Stimulated activated CD4-positive, alpha-beta T cell treated with anti-CD3 and anti-CD28 coated beads, Interleukin-1b, Interleukin-23, amount 100 ng/mL, for 4 hours (primary cell): ENCODE measurements at places on chromosomes 7 and 10.

- DNase-seq, result no peak
Observed at GRCh38 chr10:60312818-60313588, 76.7 kb downstream of the ANK3 start.

DNA sequence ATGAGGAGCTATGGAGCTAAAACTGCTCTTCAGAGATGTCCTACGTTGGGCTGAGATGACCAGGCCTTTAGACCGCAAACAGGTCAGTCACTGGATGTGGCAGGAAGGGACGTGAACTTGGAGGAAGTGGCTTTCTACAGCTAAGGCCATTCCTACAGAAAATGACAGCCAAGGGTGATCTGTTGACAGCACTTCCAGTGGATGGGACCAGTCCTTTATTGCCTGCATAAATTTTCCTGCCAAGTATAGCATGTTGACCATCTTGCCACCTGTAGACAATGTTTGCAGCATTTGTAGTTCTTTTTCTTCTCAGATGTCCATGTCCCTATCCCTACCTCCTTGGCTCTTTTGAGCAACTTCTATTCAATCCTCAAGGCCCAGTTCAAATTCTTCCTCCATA is 3.4 kb downstream of the LIPM start:
- no peak for DNase-seq

DNA sequence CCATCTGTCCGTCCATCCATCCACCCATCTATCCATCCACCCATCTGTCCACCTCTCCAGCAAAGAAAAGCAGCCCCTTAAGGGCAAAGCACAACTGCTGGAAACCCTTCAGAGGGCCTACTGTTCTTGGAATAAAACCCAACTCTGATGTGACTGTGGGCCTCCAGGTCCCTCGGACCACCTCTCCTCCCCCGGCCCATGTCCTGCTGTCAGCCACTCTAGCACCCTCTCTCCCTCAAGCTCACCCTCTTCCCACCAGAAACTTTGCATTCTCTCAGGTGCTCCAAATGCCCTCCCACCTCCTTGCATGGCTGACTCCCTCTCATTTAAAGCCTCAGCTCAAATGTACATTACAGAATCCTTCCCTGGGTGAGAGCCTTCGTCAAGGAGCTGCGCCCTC is 110.3 kb downstream of the ARHGAP22 start:
- no peak for DNase-seq

DNA sequence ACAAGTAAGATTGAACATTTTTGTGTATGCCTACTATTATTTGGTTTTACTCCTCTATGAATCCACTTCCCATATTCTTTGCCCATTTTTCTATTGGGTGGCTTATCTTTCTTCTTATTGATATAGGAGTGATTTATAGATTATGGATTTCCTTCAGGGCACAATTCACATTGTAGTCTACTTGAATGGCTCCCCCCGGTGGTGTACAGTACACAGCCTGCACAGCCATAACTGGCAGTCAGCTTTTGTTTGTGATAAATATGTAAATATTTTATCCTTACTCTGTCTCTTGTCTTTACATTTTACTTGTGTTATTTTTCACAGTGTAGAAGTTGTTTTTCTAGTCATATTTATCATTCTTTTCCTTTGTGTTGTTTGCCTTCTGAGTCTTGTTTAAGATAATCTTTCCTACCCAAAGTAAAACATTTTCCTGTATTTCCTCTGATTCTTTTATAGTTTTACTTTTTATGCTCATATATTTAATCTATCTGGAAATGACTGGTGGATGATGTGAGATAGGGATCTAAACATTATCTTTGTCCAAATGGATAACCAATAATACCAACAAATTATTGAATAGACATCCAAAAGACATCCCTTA is 23.9 kb upstream of the CALD1 start:
- DNase-seq, result peak; percentile 8

GRCh38 chr7:156026076-156026600 is 213.9 kb upstream of the SHH start:
- no peak for DNase-seq

GRCh38 chr10:15144788-15145187 is 23.7 kb downstream of the NMT2 start:
- DNase-seq, result no peak

GRCh38 chr7:27901028-27901760 is 161.2 kb downstream of the TAX1BP1 start:
- no peak for DNase-seq

DNA sequence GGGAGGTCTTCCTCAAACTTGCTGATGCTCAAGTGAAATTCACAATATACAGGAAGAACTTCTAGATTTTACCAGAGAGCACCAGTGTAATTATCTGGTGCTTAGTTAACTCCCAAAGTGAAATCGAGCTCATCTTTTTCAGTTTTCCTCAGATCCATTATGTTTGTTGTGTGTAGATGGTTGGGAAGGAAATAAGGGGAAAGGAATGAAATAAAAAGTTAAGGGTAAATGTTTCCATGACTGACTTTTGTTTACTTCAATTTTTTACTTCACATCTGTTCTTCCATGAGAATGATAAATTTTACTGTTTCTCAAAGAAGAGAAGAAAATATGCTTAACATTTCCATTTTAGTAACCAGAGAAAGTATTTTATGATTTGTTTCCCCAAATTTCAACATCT is 21.3 kb downstream of the FAM107B start:
- no peak for DNase-seq

GRCh38 chr7:116836911-116837310 is 25.5 kb upstream of the CAPZA2 start:
- no peak for DNase-seq

DNA sequence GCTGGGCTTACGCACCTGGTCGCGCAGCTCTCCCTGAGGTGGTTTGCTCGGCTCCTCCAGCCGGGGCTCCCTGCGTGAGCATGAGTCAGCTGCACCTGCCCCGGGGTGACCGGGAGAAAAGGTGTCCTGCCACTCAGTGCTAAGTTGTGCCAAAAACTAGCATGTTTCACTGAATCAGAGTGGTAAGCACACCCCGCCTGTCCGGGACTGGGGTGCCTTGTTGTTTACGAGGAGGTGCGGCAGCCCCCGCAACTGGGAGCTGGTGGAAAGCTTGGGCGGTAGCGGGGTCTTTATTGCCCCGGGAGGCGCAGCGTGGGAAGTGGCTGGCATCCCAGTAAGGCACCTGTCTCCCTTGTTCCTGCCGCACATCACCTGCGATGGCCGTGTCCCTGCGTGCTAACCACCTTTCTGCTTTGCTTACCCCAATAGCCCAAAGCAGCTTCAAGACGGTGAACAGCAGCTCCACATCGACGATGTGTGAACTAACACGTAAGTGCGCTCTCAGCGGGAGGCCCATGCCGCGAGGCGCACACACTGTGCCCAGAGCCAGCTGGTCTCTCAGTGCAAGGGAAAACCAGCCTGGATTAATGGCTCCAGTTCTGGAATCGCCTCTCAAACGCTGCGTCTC is 506.6 kb upstream of the FOXK1 start:
- no peak for DNase-seq

DNA sequence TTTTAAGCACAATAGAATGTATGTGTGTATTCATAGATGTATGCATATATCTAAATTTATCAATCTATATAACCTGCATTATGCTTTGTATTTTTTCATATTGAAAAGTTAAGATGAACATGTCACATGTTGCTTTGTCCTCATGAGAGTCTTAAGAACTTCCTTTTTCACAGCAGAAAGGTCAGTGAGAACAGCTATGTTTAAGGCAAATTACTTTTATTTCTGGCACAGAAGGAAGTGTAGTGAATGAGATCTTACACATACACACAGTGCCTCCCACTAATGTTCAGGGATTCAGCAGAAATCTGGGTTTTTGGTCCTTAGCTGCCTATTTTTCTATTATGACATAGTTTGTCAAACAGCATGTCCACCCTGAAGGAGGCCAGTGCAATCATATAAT is 134.8 kb downstream of the TMEM26 start:
- no peak for DNase-seq

GRCh38 chr7:97307521-97308108 is 190.1 kb downstream of the SDHAF3 start:
- DNase-seq, result no peak

- no peak for DNase-seq
Observed at GRCh38 chr7:14073988-14074387, 84.5 kb upstream of the ETV1 start.

- DNase-seq, result no peak
Observed at GRCh38 chr7:43585562-43585961, 2.7 kb downstream of the STK17A start.

- DNase-seq, result no peak
Observed at GRCh38 chr7:34567906-34568305, 90.1 kb upstream of the NPSR1 start.

DNA sequence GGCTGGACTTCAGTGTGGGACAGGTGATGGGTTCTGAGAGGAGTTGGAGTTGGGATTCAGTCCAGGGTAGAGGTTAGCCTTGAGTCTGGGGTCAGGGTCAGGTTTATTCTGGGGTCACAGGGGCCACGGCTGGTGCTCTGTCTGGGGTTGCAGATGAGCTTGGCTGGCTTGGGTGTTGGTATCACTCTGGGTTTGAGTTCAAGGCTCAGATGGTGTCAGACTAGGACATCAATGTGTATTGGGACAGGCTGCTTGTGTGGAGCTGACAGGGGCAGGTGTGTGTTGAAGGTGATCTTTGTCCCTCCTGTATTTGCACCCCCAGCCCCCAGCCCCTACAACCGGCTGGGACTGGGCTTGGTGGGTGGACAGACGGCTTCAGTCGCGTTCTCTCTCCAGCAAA is 26.8 kb downstream of the TMEM270 start:
- DNase-seq, result no peak

GRCh38 chr7:141014125-141014523 is 628 bp downstream of the MRPS33 start:
- no peak for DNase-seq

GRCh38 chr7:6553448-6554044 is 2.3 kb upstream of the GRID2IP start:
- no peak for DNase-seq

- no peak for DNase-seq
Observed at GRCh38 chr7:38086857-38087256, 91.2 kb upstream of the STARD3NL start.

GRCh38 chr10:103709341-103709920 is 145.9 kb downstream of the SH3PXD2A start:
- DNase-seq, result no peak

- DNase-seq, result no peak
Observed at GRCh38 chr7:6106140-6106904, 75.1 kb downstream of the ANKRD61 start.

GRCh38 chr10:75016325-75016724 is 95.1 kb upstream of the SAMD8 start:
- DNase-seq, result no peak

GRCh38 chr10:133420579-133420978 is 3.8 kb downstream of the SPRN start:
- DNase-seq, result no peak

DNA sequence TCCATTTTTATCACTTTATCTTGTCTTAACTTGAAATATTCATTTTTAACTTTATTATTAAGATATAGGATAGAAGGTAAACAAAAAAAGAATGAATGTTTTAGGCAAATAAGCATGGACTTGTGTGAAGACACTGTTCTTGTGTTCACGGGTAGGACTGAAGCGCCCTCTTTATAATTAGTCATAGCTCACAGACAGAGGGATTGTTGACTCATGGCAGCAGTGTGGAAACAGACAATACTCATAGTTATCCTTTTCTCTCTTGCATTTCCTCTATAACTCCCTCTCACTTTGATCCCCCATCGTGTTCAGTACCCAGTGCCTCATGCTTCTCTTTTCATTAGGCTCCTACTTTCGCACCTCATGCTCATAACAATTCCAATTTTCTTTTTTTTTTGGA is 731.8 kb downstream of the PHTF2 start:
- no peak for DNase-seq

DNA sequence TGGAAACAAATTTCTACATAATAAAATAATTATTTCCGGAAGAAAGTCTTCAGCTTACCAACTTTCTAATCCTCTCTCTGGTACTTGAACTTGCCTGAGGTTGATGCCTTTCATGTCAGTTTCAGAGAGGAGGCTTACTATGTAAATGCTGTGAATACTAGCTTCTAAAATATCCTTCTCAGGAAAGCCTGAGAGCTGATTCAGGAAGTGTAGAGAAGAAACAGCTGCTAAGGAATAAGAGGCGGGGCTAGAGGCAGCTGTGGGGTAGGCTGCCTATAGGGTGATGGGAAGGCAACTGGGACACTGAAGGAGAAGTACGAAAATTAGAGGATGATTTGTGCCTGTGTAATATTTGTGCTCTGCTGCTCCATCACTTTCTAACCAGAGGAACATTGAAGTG is 69.3 kb downstream of the AVL9 start:
- no peak for DNase-seq
